ENCODE measurements at places on chromosomes 12 and 14.

DNA sequence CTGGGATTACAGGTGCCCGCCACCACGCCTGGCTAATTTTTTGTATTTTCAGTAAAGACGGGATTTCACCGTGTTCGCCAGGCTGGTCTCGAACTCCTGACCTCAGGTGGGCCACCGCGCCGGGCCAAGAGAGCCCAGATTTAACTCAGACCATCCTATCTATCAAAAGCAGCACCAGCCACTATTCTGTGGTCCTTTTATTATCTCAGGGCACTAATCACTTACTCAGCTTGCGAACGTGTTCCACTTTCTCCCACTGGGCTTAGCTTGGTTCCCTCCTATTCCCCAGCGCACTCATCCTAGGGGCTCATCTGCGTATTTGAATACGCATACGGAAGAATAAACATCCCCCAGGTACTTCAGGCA lies 16.2 kb upstream of the AACS start:
- DNase-seq, result no peak

GRCh38 chr12:25718081-25718731 lies 165.1 kb upstream of the LMNTD1 start:
- DNase-seq, result no peak

GRCh38 chr14:55884819-55885218 lies 233.4 kb upstream of the PELI2 start:
- DNase-seq, result no peak

DNA sequence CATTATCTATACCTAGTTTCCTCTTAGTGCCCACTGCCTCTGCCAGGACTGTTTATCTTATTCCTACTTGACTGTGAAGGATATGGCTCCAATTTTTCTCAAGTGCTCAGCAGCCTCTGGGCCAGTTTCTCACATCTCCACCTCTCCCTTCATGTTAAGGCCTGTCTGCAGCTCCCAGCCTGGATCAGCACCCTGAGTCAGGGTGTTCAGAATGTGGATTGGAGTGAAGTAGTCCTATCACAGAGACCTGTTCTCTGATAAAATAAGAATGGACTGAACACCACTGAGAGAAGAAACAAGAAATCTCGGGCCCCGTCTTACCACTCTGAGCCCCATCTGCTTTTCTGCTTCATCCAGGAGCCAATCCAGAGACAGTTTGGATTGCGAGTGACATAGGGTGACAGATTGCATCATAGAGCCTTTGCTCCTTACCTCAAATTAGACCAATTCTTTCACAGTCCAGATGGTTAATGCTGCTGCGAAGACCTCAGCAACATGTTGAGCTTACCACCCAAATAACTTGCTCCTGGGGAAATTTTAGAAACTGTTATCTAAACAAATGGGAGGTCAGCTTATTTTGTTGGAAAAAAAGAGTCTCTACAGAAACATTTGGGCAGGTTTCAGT lies 473.1 kb downstream of the PDZRN4 start:
- DNase-seq, result no peak

GRCh38 chr12:89539426-89540223 lies 13.8 kb upstream of the POC1B start:
- DNase-seq, result no peak
